HCT116 (cell line): ENCODE measurements at places on chromosomes 13 and 19. TPM values are rescaled to one million over a fixed set of nuclear protein-coding genes. Genes with fewer than 3 reads are reported as not detected.

Gene CAPN12
- 8.8 TPM for total RNA-seq

Gene ZNF563
- not detected for total RNA-seq

DNA sequence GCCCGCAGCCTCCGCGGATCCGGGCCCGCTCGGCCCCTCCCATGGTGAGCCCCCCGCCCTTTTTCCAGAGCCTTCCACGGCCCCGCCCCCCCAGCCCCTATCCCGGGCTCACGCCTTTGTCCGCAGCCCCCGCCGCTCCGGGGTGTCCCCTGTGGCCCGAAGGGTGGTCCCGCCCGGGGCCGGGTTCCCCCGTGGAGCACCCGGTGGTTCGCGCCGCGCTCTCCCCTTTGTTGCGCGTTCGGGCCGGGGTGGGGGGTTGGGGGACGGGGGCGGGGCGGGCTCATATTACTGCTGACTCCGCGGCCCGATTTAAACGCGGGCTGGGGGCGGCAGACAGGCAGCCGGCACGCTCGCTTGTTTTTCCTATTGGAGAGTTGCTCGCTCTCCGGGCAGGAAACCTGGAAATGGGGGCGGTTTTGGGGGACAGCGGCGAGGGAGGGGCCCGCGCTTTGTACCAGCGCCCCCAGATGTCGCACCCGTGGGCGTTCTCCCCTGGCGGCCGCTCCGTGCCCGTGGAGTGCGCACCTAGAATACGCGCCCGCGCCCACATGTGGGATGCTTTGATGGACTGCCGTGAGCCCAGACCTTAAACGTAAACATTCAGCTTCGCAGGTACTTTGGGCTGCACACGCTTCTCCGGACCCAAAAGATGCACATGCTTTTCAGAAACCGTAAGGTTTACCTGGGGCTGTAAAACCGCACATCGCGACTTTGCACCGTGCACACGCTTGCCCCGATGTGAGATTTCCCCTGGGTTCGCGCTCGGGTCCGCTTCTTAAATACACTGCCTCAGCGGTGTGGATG lies 699 bp downstream of the PTOV1 start:
- DNase-seq, result no peak

Gene TMEM38A
- 9.0 TPM for total RNA-seq

Gene LRRC4B
- total RNA-seq, result 0.89 TPM
